Activated naive CD4-positive, alpha-beta T cell treated with anti-CD3 and anti-CD28 coated beads, Interleukin-2, amount 10 ng/mL, durations not matched to agents 5 hours and 36 hours (primary cell): ENCODE measurements at places on chromosomes 2 and 18. TPM values are rescaled to one million over a fixed set of nuclear protein-coding genes. Genes with fewer than 3 reads are reported as not detected.

The IAH1 gene
- 67.8 TPM for total RNA-seq

The AQP12A gene
- not detected for total RNA-seq

The DPP4 gene
- total RNA-seq = 130 TPM

The INPP4A gene
- total RNA-seq = 147 TPM

The CABYR gene
- 1.1 TPM for total RNA-seq

The HOXD1 gene
- total RNA-seq = not detected

The CHRND gene
- not detected for total RNA-seq

The ZNF519 gene
- 12.9 TPM for total RNA-seq

The COLEC12 gene
- not detected for total RNA-seq

The LBX2 gene
- total RNA-seq = not detected

The ANKRD23 gene
- total RNA-seq = 15.2 TPM

The DSG3 gene
- total RNA-seq = not detected

The TCF23 gene
- not detected for total RNA-seq

The ACTR3 gene
- total RNA-seq = 507 TPM

The STPG4 gene
- total RNA-seq = 0.48 TPM

The CCDC141 gene
- 11.4 TPM for total RNA-seq

The SCLY gene
- total RNA-seq = 23.4 TPM

The ERBB4 gene
- not detected for total RNA-seq

The SERPINB10 gene
- total RNA-seq = not detected

The CFC1 gene
- total RNA-seq = not detected

The DSG4 gene
- not detected for total RNA-seq

The RAB6C gene
- not detected for total RNA-seq

The FNDC4 gene
- not detected for total RNA-seq

The CXCR1 gene
- 0.28 TPM for total RNA-seq

The IL36G gene
- total RNA-seq = not detected

The SKOR2 gene
- not detected for total RNA-seq

The FAM228B gene
- 10.1 TPM for total RNA-seq
